ENCODE measurements at places on chromosomes 4 and X.

- no peak for DNase-seq
These were observed 552.6 kb upstream of the INTU start for GRCh38 chr4:127080141-127080540.

DNA sequence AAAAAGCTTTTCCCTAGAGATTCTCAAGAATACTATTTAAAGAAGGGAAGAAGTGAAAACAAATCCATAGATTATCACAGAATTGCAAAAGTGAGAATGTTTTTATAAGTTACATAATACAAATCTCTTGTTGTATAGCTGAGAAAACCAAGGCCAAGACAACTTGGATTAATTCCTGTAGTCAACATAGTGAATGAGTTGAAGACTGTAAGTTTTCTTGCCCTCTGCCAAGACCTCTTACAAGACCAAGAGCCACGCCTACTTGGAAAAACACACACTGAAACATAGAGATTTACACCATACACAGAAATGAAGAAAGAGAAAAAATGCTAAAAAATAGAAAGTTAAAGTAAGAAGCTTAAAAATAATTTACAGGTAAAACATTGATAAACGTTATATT, 2024.0 kb downstream of the PCDH7 start:
- no peak for DNase-seq

GRCh38 chr4:137345597-137345996, 186.7 kb downstream of the PCDH18 start:
- DNase-seq = no peak

DNA sequence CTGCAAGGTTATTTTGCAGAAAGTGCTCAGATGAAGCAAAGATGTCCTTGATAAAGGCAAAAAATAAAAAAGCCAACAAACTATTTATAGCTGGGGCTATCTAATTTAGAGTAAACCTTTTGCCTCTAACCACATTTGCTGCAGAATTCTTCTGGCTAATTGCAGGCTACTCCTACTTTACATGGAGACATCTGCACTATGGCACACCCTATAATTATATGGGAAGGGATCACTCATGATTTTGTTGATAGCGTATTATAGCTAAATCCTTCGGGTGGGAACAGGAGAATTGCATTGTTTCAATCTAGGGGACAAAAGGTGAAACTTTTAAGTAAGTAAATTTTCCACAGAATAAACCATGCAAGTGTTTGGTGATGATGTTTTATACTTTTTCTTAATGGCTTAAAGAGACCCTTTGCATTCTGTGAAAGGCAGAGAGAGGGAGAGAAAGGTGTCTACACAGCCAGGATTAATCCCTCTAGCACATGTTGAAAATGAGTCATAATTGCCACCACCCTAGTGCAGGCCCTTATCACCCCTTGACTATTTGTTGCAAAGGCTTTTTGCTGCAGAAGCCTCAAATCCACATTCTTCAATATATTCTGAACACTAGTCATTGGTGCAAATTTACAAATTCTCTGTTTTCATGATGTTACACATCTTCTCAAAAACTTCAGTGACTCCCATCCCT, 221.3 kb upstream of the BMP3 start:
- DNase-seq = no peak

GRCh38 chr4:140571620-140572019, 2.9 kb upstream of the UCP1 start:
- no peak for DNase-seq

- no peak for DNase-seq
These were observed 5.0 kb upstream of the RNF175 start for GRCh38 chr4:153764601-153765368.

DNA sequence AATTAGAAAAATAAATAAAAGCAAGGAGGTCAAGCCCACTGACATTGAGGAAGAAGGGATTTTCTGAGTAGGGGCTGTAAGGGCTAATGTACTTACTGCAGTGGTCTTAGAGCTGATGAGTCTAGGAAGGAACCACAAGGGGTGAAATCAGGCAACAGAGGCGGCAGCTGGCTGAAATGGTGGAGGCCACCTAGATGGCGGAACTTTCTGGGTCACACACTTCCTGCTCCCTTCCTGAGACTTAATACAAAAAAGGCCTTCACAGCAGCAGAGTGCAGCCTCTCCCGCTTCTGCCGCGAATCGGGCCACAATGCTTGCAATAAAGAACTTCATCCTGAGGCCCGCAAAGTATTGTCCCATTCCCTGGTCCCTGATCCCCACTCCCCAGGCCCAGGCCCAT, 15.4 kb downstream of the SNX12 start:
- DNase-seq = no peak

DNA sequence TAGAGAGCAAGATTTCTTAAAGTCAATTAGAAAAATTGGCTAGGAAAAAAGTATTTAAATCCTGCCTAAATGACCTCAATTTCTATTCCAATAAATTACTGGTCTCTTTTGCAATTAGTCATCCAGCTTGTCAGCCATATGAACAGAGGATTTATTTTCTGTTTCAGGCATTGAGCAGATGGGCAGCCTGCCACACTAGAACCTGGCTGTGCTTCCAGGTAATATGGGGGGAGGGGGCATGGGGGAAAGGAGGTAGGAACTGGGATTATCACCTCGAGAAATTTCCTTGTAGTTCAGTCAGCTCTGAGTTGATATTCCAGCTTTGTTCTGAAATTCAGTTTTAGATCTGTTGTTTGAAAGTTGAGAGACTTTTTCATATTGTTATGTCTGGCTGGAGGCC, 206.3 kb upstream of the LCORL start:
- DNase-seq = no peak

- no peak for DNase-seq
These were observed 98.6 kb downstream of the TBC1D19 start for GRCh38 chr4:26682436-26682835.

DNA sequence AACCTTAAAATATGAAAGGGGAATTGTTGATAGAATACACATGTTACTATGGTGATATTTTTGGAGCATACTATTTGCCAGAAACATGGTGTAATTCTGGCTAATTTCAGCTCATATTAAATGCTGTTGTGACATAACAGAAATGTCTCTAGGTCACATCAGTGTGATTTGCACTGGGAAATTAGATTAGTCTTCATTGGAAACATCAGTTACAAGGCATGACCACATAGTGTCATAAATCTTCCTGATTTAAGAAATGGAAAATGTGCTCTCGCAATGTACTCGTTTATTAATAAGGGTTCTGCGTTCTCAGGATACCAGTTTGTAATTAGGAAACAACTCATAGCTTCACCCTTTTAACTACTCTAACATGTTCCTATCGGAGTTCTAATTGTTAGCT, 72.9 kb upstream of the GYPA start:
- DNase-seq = no peak

- no peak for DNase-seq
These were observed 54.4 kb upstream of the FTHL17 start for GRCh38 chrX:31126205-31126604.

- DNase-seq = no peak
These were observed 119.5 kb downstream of the STOX2 start for GRCh38 chr4:184024637-184025036.

DNA sequence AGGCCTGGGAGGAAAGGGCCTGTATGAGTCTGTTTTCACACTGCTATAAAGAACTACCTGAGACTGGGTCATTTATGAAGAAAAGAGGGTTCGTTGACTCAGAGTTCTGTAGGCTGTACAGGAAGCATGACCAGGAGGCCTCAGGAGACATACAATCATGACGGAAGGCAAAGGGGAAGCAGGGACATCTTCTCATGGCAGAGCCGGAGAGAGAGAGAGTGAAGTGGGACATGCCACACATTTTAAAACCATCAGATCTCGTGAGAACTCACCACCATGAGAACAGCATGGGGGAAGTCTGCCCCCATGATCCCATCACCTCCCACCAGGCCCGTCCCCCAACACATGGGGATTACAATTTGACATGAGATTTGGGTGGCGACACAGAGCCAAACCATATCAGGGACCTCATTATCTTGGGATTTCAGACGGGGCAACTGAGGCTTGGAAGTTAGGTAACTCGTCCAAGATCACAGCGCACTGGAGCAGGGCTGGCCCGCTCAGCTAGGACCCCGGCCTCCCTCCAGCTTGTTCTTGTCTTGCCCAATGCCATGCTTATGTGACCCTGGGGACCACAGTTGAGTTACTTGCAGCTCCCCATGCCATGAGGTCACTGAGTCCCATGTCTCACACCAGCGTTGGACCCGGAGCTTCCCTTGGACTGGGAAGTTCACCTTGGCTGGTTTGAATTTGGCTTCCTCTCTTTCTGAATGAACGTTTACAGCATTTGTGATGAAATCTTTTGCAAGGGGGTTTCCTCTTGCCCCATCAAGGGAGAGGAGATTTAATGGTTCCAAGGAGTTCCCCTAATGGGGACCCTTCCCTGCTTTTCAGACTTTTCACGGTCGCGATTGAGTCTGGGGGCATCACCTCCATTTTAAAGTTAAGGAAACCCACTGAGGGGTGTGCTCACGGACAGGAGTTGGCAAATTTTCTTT, 18.1 kb downstream of the HTRA3 start:
- DNase-seq = no peak

DNA sequence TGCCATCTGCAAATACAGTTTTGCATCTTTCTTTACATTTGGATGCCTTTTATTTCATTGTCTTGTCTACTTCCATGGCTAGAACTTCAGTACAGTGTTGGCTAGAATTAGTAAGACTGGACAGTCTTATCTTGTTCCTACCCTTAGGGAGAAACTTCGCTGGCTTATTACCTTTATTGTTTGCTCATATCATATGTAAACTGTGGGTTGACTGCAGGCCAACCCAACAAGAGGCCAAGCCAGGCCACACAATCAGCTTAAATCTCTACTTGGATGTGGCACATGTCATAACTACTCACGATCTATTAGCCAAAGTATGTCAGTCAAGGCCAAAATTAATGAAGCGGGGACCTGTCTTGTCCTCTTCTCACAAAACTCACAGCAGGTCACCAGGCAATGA, 144.1 kb downstream of the THOC2 start:
- DNase-seq = no peak

DNA sequence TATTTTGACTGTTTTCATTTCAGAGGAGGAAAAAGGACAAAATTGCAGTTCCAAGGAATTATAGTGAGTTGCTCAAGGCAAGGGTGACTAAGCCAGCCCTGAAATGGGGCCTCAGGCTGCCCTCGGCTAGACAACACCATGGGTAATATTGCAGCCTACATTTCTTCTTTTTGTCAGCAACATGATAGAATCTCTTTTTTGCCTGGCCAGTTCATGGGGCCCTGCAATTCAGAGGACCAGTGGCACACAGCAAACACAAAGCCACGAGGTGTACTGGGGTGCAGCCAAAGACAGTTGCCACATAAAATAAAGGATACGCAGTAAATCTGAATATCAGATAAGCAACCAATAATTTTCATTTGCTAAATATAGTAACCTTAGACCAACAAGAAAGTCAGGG, 41.8 kb downstream of the RBM47 start:
- DNase-seq = no peak

GRCh38 chrX:67917421-67918010, 373.7 kb downstream of the AR start:
- DNase-seq = no peak

GRCh38 chrX:130196466-130196865, 24.7 kb downstream of the RAB33A start:
- DNase-seq = no peak

DNA sequence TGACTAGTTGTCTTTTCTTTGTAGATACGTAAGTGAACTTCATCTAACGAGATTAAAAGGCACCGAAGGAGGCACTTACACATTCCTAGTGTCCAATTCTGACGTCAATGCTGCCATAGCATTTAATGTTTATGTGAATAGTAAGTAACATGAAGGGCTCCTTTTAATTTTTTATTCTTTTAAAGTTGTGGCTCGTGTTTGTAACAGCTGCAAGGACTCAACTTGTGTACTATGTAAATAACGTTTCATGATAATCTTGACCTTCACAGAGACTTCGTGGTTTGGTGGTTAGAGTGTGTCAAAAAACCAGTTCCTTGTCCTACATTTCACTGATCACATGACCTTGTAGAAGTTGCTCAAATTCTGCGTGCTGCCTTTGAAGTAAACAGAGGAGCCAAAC, 51.6 kb downstream of the KIT start:
- DNase-seq = no peak

DNA sequence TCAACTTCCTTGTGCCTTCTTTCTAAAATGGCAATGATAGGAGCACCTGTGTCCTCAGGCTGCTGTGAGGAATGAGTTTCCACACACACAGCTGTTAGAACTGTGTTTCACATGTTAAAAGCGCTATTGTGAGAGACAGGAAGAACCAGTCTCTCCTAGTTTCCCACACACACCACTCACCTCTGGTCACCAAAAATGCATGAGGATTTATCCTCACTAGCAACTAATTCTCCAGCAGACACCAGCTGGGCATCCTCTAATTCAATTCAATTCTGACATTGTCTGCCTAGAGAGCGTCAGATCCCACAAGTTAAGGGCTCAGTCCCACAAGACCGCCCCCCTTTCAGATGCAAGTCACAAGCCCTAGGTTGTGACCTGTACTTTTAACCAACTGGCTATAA, 29.0 kb upstream of the SLC2A9 start:
- no peak for DNase-seq

DNA sequence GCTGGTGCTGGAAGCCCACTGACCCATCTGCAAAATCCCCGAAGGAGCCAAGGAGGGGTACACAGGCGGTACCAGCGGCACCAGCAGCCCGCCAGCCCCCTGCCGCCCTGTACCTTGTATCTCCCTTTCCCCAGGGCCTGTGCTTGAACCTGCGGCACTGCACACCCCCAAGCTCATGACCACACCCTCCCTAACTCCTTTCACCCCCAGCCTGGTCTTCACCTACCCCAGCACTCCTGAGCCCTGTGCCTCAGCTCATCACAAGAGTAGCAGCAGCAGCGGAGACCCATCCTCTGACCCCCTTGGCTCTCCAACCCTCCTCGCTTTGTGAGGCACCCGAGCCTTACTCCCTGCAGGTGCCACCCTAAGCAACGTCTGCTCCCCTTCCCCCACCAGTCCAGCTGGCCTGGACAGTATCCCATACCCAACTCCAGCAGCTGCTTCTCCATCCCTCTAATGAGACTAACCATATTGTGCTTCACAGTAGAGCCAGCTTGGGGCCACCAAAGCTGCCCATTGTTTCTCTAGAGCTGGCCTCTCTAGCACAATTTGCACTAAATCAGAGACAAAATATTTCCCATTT, 94.9 kb downstream of the LARP1B start:
- no peak for DNase-seq

- no peak for DNase-seq
These were observed 15.2 kb downstream of the SUPT20HL1 start for GRCh38 chrX:24375600-24376131.

GRCh38 chr4:35934320-35934981, 309.9 kb downstream of the ARAP2 start:
- DNase-seq = no peak

DNA sequence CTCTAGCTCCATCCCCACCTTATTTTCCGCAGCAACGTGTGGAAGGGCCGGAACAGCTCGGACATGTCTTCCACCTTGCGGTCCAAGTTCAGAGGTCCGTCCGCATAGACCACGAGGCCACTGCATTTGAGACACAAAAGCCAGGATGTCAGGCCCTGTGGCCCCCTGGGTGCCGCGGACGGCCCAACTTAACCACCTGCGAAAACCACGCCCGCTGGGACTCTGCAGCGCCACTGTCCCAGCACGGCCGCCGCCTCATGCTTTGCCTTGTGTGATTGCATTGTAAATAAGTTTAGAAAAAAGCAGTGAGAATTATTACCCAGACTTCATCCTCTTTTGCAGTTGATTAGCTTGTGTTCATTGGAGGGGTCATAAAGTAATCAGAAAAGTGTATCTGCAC, 58.2 kb upstream of the MXD4 start:
- no peak for DNase-seq

GRCh38 chr4:188657365-188657764, 518.1 kb downstream of the TRIML1 start:
- DNase-seq = no peak

GRCh38 chr4:19748519-19749479, 502.9 kb upstream of the SLIT2 start:
- no peak for DNase-seq

- DNase-seq = no peak
These were observed 44.8 kb upstream of the NSG1 start for GRCh38 chr4:4341861-4342650.
